ENCODE measurements at places on chromosomes 6 and 20. TPM values are rescaled to one million over a fixed set of nuclear protein-coding genes. Genes with fewer than 3 reads are reported as not detected.

The VGLL2 gene
- not detected for polyA plus RNA-seq

- no peak for DNase-seq
Measured at GRCh38 chr6:20715135-20715806, 181.0 kb downstream of the CDKAL1 start.

GRCh38 chr6:43747784-43748183 lies 22.2 kb upstream of the VEGFA start:
- no peak for DNase-seq

The POU5F1 gene
- polyA plus RNA-seq: 0.18 TPM

DNA sequence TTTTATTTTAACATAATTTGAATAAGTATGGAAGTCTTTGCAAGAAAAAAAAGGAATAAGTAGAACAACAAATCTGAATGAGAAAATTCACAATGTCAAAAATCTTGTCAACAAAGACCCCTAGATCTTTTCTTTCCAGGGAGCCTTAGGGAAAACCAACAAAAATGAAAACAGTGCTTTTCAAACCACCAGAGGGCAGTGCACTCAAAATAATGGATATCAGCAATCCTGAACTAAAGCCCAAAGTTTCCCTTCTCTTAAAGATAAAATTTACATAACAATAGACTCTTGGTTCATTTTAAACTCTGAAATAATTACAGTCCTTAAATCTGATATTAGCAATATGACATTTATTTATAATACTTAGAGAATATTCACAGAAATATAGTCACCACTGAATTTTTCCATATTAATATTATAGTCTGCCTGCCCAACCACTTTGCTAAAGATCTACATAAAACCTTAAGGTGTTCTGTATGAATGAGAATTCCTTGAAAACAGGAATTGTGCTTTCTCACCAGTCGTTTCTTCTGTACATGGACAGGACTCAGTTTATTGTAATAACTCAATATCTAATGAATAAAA lies 105.3 kb upstream of the BMP5 start:
- DNase-seq: no peak

GRCh38 chr20:62238569-62239277 lies 402 bp downstream of the OSBPL2 start:
- DNase-seq: no peak

DNA sequence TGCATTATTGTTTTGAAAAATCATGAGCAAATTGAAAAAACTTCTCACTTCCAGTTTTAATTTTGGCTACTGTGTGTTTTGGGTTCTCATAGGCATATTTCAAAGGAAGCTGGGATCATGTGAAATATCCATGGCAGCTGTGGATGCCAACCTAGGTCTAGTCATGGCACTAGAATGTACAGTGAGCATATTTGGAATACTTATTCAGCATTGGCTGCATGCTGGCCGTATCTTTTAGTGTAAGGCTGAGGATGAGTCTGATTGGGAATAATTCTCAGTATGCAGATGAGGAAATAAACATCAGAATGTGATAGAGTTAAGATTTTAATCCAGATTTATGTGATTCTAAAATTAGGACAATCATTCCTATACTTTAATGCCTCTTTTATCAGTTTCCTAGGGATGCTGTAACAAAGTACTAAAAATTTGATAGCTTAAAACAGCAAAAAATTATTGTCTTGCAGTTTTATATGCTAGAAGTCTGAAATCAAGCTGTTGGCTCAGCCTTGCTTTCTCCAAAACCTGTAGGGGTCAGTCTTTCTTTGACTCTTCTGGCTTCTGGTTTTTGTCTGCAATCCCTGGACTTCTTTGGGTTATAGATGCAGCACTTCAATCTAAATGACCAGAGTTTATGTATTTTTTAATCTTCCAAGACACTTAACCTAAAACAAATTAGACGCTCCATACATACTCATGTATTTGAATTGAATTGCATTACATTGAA lies 37.7 kb upstream of the DEFB112 start:
- DNase-seq: no peak

The OARD1 gene
- polyA plus RNA-seq: 55.8 TPM

DNA sequence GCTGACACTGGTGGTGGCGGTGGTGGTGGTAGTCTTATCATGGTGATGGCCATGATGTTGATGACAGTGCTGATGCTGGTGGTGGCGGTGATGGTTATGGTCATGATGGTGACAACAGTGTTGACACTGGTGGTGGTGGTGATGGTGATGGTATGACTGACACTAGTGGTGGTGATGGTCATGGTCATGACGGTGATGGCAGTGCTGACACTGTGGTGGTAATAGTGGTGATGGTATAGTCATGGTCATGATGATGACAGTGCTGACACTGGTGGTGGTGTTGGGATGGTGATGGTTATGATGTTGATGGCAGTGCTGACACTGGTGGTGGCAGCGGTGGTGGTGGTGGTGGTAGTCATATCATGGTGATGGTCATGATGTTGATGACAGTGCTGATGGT lies 205.7 kb downstream of the CDH4 start:
- DNase-seq: no peak

DNA sequence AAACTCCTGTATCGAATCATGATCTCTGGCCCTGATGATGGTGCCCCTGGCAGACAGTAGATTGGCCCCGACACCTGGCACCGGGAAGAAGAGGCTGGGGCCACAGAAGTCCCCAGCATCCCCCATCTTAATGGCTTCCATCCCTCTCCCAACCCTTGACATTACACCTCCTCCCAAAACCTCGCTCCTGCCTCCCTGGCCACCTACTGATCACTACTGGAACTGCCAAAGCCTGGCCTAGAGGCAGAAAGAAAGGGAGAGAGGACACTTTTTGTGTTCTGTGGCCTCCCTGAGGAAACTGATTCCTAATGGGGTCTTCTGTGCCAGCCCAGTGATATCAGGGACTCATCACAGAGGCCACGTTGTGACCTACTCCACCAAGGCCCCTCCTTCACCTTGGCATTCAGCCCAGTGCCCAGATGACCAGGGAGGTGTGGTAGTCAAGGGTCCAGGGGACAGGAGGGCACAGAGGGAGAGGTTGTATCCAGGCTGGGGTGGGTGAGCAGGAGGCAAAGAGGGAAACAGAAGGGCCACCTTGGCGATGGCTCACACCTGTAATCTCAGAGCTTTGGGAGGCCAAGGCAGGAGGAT lies 6.1 kb downstream of the C20orf173 start:
- no peak for DNase-seq

GRCh38 chr6:10951675-10952282 lies 64.9 kb downstream of the SYCP2L start:
- DNase-seq: no peak

The SLC24A3 gene
- polyA plus RNA-seq: not detected

DNA sequence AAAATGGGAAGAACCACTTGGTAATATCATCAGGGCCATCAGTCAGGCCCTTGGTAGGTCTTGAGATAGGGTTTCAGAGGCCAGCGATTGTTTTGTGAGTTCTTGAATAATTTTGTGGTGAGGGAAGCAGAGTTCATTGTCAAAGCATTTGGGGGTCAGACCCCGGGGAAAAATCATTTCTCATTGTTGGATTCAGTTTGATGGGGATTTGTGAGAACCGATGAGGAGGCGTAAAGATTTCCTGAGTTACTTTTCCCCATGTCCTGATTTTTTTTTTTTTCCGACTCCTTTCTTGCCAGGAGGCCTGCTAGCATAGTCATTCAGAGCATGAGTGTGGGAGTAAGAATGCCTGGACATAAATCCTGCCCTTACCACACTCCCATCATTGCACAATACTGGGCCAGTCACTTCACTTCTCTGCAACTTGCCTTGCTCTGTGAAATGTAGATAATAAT lies 60.3 kb downstream of the TSHZ2 start:
- no peak for DNase-seq

DNA sequence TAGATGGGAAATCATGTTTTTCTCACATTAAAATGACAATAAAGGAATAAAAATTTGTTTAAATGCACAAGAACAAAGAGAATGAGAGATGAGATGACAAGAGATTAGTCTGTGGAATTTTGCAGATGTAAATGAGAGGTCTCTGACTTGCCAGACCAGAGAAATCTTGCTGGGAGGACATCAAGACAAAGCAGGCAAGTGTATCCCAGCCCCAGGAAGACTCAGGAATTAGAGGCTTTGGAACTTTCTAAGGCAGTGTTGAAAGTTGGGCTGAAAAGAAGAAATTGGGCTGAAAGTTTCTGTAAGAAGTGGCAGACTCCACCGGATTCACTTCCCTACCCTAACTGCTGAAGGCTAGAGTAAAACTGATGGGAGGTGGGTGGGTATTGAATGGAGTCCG lies 54.6 kb downstream of the AFDN start:
- no peak for DNase-seq

DNA sequence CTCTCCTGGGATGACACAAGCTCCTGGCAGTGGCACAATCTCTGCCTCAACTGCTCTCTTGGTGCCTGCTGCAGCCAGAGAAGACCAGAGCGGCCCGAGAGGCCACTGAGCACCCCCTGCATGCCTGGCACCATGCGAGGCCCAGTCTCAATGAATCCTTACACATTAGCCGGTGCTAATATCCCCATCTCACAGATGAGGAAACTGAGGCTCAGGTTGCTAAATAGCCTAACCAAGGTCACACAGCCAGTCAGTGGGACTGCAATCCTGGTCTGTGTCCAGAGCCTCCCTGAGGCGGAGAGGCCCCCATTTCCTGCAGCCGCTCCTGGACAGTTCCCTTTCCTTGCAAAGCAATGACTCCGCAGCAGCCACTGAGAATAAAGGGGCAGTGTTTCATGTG lies 81.2 kb downstream of the GRM4 start:
- DNase-seq: no peak

DNA sequence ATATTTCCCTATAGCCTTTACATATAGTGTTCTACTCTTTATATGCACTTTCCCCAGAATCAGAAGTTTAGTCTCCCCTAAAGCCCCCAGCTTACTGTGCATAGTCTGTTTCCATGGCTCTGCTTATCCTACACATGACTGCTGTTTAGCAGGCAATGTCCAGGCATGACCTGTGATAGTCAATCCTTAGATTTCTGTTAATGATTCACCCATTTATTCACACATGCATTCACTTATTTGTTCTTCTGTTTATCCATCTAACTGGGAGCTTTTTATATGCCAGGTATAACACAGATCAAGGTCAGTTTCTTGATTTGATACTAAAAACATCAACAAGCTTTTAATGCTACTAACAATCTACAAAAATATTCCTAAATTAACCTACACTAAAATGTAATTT lies 300.8 kb downstream of the PHF3 start:
- DNase-seq: no peak

The MED20 gene
- polyA plus RNA-seq: 4.7 TPM

The SLC22A16 gene
- not detected for polyA plus RNA-seq

DNA sequence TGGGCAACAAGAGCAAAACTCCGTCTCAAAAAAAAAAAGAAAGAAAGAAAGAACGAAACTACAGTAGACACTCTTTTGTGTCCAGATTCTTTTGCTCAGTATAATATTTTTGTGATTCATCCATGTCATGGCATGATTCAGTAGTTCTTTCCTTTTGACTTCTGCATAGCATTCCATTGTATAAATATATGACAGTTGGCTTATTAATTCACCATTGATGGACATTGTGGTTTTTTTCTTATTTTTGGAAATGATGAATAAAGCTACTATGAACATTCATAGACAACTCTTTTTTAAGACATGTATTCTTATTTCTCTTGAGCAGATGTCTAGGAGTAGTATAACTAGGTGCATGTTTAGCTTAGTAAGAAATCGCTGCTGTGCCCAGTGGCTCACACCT lies 10.3 kb upstream of the IER3 start:
- DNase-seq: no peak

The DYNLT2 gene
- polyA plus RNA-seq: 1.6 TPM

The DEFB118 gene
- polyA plus RNA-seq: not detected

The AGER gene
- 0.47 TPM for polyA plus RNA-seq

DNA sequence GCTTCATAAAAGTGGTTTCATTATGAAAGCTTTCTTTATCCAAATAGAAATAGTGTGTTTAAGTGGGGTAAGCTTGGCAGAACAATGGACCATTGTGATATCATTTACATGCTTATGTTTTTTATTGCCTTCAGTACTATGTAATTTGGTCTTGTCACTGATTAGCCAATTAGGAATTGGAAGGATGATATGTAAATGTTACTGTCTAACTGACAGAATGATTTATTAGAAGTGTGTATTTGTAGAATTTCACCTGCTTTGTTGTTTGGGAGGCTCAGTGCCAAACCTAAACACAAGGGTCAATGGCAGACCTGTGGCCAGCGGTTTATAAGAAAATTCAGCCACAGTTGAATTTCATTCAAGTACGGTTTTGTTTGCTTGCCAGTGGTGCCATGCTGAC lies 39.0 kb downstream of the AIG1 start:
- no peak for DNase-seq

The TNF gene
- 1.1 TPM for polyA plus RNA-seq

GRCh38 chr6:151290877-151291721 lies 51.3 kb downstream of the AKAP12 start:
- DNase-seq: no peak

DNA sequence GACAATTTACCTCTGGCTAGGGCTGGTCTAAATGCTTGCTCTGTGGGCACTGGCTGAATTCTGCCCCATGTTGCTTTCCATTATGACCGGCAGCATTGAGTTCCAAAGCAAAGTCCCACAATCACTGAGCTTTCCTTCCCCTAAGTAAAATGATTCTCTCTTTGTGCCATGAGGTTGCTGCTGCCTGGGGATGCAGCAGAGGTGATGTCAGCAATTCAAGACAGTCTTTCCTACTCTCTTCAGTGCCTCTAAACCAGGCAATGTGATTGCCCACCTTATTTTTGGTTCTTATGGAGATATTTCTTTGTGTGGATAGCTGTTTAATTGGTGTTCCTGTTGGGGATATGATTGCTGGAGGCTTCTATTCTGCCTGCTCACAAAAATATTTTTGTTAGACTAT lies 1043.9 kb upstream of the EPHA7 start:
- DNase-seq: no peak

The UNC5CL gene
- 0.24 TPM for polyA plus RNA-seq

The SLC17A1 gene
- polyA plus RNA-seq: not detected

DNA sequence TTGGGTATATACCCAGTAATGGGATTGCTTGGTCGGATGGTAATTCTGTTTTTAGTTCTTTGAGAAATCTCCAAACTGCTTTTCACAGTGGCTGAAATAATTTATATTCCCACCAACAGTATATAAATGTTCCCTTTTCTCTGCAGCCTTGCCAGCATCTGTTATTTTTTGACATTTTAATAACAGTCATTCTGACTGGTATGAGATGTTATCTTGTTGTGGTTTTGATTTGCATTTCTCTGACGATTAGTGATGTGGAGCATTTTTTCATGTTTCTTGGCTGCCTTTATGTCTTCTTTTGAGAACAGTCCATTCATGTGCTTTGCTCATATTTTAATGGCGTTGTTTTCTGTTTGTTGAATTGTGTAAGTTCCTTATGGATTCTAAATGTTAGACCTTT lies 641.6 kb downstream of the HACE1 start:
- no peak for DNase-seq

The OLIG3 gene
- not detected for polyA plus RNA-seq

Measured in naive thymus-derived CD4-positive, alpha-beta T cell (primary cell).